Caki2 (cell line): ENCODE measurements at places on chromosomes 4 and X. TPM values are rescaled to one million over a fixed set of nuclear protein-coding genes. Genes with fewer than 3 reads are reported as not detected.
A peak's percentile ranks its signal among the peaks of the same experiment; 100 is the strongest.

The ASB9 gene
- total RNA-seq, result 29.8 and 44.6 TPM in 2 replicates

The TASL gene
- total RNA-seq, result not detected in 2 replicates

The SSX2 gene
- total RNA-seq, result 0.32 TPM in 1 of 2 replicates, not detected in the other

The SORBS2 gene
- 12.8 and 17.3 TPM in 2 replicates for total RNA-seq

The SUPT20HL1 gene
- total RNA-seq, result not detected in 2 replicates

The AKAP4 gene
- not detected in 2 replicates for total RNA-seq

The MAGEB2 gene
- total RNA-seq, result not detected in 2 replicates

The GAGE12E gene
- total RNA-seq, result not detected in 2 replicates

The BEX4 gene
- total RNA-seq, result 13.1 and 24.1 TPM in 2 replicates

The MND1 gene
- 11.2 and 16.9 TPM in 2 replicates for total RNA-seq

The LCORL gene
- total RNA-seq, result 29.6 and 33.8 TPM in 2 replicates

The STPG2 gene
- 0.10 TPM in 1 of 2 replicates, not detected in the other for total RNA-seq

The BST1 gene
- 0.41 and 1.0 TPM in 2 replicates for total RNA-seq

The CEP44 gene
- 8.9 and 11.5 TPM in 2 replicates for total RNA-seq

The SPANXC gene
- not detected in 2 replicates for total RNA-seq

The ZFP42 gene
- not detected in 2 replicates for total RNA-seq

The PRRG3 gene
- total RNA-seq, result not detected in 2 replicates

The RPL10 gene
- total RNA-seq, result 2,876 and 3,155 TPM in 2 replicates

The FAM199X gene
- total RNA-seq, result 11.4 and 14.2 TPM in 2 replicates

The STIM2 gene
- total RNA-seq, result 17.7 and 26.7 TPM in 2 replicates

The UGT8 gene
- total RNA-seq, result 5.8 and 17.6 TPM in 2 replicates

The CPXCR1 gene
- total RNA-seq, result not detected in 2 replicates

DNA sequence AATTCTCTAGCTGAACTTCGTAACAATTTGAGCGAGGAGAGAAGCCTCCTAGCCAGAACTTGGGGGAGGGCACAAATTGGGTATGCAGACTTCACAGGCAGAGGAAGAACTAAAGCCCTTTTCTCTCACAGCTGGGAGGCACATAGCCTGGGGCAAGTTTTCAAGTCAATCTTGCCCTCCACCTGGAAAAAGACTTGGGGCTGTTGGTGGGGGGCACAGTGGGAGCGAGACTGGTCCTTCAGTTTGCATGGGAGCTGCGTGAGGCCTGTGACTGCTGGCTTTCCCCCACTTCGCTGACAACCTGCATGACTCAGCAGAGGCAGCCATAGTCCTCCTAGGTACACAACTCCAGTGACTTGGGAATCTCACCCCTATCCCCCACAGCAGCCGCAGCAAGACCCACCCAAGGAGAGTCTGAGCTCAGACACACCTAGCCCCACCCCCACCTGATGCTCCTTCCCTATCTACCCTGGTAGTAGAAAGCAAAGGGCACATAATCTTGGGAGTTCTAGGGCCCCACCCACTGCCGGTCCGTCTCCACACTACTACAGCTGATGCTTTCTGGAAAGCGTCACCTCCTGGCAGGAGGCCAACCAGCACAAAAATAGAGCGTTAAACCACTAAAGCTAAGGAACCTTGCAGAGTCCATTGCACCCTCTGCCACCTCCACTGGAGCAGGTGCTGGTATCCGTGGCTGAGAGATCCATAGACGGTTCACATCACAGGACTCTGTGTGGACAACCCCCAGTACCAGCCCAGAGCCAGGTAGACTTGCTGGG is 160.8 kb downstream of the CBLL2 start:
- no peak for DNase-seq

DNA sequence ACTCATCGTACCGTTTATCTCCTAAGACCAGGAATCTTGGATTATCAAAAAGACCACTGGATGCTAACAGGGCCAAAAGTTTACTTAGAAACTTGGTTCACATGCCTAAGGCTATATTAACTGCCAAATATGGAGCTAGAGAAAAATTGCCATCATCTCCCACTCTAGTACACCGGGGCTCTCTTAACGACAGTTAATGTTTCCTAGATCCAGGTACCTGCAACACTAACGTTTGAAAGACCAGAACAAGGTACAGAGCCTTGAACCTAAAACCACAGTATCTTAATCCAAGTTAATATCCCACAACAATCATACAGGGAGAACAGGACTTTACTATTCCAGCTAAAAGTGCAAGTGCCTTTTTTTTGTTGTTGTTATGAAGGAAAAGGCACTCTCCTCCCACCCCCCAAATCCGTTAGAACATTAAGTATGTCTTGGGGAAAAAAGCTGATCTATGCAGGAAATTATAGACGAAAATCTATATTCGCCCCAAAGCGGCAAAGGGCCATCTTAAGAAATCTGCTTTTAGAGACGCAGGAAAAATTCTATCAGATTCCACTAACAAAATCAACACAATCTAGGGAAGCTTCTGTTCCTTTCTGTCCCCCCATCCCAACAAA is 1.3 kb downstream of the G3BP2 start:
- DNase-seq, result no peak

DNA sequence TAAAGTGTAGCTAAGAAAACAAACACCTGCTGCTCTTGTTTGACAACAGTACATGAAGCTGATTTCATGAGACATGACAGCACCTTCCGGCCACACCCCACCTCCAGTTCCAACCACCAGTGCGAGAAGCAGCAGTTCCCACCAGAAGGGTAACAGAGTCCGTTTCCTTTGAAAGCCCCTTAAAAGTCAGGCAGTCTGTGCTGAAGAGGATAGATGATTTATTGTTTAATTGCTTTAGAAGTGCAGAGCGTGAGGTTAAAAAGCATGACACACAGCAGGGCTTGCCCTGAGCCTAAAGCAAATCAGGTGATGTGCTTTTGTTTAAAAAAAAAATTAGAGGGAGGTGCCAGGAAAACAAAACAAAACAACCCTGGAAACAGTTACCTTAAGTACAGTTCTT is 82.6 kb downstream of the HADH start:
- no peak for DNase-seq

DNA sequence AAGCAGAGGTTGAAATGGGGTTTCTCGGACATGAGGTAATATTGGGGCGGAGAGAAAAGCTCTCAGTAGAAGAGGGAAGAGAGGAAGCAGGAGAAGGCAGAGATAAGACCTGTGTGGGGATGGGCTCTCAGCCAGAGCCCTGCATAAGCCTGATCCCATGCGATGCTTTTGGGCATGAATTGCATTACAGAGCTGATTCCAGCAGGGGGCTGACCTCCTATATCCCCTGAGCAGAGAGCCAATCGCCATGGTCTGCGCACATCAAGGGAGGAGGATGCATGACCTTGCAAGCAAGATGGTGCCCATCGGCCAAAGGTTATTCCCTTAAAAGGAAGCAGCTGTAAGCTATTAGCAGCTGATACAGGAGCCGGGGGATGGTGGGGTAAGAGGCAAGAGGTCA is 7.6 kb downstream of the ANOS1 start:
- DNase-seq, result no peak

- no peak for DNase-seq
These were observed 132.7 kb downstream of the ARHGAP10 start for GRCh38 chr4:147864607-147865006.

DNA sequence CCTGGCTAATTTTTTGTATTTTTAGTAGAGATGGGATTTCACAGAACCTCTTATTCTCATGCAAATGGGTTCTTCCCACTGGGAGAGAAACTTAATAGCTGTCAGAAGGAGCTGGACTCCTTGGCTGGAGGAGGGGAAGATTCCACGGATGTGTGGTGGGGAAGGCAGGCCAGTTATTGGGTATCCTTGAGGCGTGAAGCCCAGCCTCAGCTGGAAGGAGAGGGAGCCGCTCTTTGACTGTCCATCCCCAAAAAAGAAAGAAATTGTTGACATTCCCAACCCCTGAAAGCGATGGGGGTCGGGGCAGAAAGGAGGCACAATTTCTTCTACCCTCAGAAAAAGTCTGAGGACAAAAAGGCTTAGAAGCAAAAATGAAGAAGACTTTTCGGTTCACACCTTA is 983.1 kb upstream of the PABPC4L start:
- DNase-seq, result no peak

- no peak for DNase-seq
These were observed 445.6 kb downstream of the IQCM start for GRCh38 chr4:149370002-149370401.

- DNase-seq, result no peak
These were observed 104.5 kb downstream of the IRF2 start for GRCh38 chr4:184369871-184370270.

DNA sequence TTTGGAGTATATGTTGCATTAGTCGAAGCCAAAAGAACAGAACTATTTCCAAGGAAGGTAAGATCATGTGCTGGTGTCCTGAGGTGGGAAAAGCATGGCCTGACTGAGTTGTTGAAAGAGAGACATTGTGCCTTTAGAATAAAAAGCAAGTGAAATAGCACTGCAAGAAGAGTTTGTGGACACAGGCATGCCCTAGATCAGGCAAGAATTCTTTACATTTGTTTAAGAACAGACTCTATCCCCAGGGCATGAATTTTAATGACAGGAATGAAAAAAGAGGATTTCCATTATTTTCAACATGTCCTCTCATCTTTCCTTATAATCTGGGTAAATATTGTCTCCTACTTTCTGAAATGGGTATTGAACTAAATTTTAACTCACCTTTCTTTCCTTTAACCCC is 516.2 kb upstream of the GALNT7 start:
- DNase-seq, result no peak

DNA sequence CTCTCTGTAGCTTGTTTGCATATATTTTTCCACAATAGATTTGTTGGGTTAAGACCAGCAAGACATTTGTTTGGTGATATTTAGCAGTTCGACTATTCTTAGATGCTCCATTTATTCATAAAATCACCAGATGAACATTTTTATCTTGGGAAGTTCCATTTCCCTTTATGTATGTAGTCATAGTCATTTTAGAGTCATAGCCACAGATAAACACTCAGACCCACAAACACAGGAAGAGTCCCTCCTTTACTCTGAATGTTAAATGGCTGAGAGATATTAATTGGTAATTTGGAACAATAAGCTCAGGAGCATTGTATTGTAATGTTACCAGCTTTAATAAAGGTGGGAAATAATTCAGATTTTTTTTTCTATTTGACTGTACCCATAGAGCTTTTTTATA is 1608.7 kb downstream of the STIM2 start:
- DNase-seq, result no peak

- peak; percentile 1 for DNase-seq
These were observed 295.2 kb upstream of the IGFBP7 start for GRCh38 chr4:57405359-57405758.

- peak; percentile 21 for DNase-seq
These were observed 24.7 kb downstream of the TLR10 start for GRCh38 chr4:38757945-38758600.

GRCh38 chr4:183136855-183137254 is 37.8 kb downstream of the WWC2 start:
- DNase-seq, result no peak

- no peak for DNase-seq
These were observed 299.5 kb upstream of the CLNK start for GRCh38 chr4:10983885-10984640.

- no peak for DNase-seq
These were observed 408.2 kb upstream of the SMIM31 start for GRCh38 chr4:164345756-164346155.

GRCh38 chr4:81685104-81685503 is 213.4 kb upstream of the RASGEF1B start:
- DNase-seq, result no peak

DNA sequence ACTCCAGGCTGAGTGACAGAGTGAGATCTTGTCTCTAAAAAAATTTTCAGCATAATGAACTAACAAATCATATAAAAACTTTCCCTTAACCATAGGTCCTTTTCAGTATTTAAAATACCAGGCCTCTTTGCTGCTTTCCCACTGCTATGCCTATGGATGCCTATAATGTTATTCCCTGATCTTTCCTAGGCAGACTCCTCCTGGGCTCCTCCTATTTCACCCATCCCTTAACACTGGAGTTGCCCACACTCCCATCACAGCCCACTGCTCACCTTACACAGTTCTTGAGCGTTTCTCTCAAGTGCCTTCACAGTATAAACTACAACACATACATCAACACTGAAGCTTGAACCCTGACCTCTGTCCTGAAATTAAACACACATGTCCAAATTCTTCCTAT is 31.6 kb downstream of the PAPSS1 start:
- no peak for DNase-seq

DNA sequence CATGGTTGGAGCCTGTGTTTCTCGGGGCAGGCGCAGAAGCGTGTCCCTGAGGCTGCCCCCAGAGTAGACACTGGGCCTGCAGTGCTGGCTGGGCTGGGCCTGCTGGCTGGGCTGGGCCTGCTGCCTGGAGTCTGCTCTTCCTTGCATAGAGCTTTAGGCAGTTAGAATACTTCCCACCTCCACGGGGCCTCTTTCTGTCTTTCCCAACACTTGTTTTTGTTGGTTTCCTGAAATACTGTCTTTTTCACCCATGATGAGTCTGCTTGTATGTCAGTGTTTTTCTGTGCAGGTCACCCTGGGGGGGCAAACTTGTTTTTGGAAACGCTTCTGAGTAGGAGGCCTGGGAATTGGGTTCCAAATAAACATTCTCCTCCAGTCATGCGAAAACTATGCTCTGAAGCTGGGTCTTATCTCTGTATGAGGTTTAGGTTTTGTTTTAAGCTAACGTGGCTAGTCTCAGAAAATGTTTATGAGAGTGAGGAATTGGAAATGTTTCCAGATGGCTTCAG is 32.2 kb downstream of the TRMT44 start:
- DNase-seq, result peak; percentile 82

GRCh38 chr4:10278071-10278470 is 161.5 kb upstream of the WDR1 start:
- no peak for DNase-seq

GRCh38 chr4:112002248-112002661 is 143.0 kb upstream of the FAM241A start:
- DNase-seq, result no peak
